ENCODE measurements at places on chromosomes 5 and 9.

DNA sequence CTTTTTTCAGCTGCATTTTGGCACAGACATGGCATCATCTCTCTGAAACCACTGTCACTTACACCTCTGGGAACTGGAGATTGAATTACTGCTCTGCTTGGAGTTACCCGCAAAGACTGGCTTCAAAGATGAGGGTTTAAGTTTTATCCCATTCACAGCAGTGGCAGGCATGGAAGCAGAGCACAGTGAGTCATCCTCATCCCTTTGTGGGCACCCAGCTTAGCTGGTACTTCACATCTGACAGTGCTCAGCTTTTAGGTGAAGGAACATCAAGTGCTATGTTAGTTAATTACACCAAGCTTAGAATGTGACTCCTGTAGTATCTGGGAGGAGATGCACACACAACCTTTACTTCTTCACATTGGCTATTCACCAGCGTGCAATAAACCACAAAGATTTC is 24.8 kb upstream of the ALDH1A1 start:
- no peak for DNase-seq

GRCh38 chr9:8074713-8075286 is 275.2 kb upstream of the DMAC1 start:
- no peak for DNase-seq

DNA sequence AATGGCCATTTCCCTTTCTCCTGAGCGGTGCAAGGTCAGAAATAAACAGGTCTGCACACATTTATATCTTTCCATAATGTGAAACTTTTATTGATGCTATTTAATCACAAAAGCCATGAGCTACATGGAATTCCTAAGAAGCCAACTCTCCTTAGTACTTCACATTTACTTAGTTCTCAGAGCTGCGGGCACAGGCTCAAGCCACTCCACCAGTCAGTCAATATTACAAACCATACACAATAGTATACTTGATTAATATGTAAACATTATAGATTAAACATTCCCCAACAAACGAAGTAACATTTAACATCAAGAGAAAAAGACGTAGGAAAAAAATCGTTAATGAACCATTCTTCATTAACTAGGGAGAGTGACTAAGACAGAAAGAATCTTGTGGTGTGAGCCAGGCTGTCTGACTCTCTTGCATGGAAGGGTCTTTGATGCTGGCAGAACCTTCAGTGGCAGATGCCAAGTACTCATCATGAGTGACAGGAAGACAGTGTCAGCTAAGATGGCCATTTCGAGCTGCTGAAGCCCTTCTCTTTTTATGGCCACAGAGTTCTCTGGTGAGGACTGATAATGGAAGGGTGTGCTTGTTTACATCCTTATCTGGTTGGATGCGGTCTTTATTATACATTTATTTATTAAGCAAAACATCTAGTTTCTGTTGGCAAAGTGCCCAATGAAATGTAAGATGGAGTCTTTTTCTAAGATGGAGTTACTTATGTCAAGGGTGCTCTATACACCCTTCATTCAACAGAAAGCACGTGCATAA is 115.5 kb upstream of the TUT7 start:
- DNase-seq, result no peak

- DNase-seq, result no peak
These were observed 33.7 kb downstream of the HAVCR1 start for GRCh38 chr5:157025093-157025698.

GRCh38 chr5:37424441-37424840 is 45.3 kb downstream of the WDR70 start:
- DNase-seq, result no peak

- DNase-seq, result no peak
These were observed 512.2 kb upstream of the ADAMTS16 start for GRCh38 chr5:4627929-4628328.

DNA sequence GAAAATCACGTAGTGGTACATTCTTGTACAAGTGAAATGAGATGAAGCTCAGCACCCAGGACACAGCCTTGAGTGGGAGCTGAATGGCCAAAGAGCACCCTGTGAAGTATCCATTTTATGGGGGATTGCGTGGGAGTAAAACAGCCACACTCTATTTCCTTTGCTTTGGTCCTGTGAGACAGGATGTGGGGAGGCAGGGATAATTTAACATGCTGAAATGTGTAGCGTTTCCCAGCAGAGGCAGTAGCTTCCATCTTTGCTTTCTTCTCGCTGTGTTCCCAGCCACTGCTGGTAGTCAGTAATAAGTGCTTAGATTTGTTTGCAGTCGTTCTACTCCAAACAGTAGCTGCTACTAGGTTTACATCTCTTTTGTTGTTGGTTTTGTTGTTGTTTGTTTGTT is 4.4 kb downstream of the IL31RA start:
- DNase-seq, result no peak

DNA sequence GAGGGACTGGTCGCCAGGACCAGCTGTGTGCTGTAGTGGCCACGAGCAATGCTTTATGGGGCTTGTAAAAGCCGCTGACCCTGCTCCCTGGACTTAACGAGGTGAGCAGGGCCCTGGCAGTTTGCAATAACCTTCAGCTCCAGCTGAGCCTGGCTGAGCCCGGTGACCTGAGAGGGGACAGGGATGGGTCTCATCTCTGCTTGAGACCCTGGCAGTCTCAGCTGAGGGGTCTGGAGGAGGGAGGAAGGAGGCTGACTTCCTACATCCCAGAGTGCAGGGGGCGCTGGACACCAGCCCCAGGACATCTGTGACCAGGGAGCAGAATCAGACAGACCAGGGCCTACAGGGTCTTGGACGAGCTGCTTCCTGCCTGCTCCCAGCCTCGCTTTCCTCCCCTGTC is 277.5 kb upstream of the MVB12B start:
- DNase-seq, result no peak

All from iPS DF 6.9 (cell line).